ENCODE measurements at places on chromosomes 7 and 10.

GRCh38 chr10:66981361-66982052, 55.7 kb downstream of the LRRTM3 start:
- DNase-seq, result no peak

DNA sequence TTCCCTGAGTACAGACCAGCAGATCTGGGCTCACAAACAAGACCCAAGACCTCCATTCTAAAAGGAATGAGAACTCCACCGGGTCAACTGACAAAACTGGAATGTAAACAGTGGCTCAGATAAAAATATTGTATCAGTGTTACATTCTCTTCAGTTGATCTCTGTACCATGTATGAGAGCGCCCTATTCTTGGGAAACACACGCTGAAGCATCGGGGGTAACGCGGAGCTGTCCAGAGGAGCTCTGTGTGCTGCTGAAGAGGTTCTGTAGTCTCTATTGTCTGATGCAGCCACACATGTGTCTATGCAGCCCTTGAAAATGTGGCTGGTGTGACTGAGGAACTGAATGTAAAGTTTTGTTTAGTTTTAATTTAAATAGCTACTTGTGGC, 39.7 kb downstream of the HIPK2 start:
- no peak for DNase-seq

DNA sequence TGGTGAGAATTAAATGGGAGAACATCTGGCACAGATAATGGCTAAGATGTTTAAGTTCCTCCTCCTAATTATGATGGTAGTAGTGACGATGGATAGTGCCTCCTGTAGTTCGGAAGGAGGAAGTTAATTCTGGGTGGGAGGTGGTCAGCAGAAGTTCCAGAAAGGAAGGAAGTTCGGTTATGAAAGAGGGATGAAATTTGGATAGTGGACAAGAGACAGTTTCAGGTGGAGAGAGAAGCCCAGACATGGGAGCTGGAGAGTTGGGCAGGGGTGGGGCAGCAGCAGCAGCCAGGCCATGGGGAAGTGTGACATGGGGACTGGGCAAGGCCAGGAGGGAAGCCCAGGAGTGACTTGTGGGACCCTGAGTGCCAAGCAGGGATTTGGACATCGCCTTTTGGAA, 99.5 kb downstream of the CCNY start:
- DNase-seq, result no peak

GRCh38 chr7:41786944-41787343, 84.1 kb upstream of the INHBA start:
- no peak for DNase-seq

DNA sequence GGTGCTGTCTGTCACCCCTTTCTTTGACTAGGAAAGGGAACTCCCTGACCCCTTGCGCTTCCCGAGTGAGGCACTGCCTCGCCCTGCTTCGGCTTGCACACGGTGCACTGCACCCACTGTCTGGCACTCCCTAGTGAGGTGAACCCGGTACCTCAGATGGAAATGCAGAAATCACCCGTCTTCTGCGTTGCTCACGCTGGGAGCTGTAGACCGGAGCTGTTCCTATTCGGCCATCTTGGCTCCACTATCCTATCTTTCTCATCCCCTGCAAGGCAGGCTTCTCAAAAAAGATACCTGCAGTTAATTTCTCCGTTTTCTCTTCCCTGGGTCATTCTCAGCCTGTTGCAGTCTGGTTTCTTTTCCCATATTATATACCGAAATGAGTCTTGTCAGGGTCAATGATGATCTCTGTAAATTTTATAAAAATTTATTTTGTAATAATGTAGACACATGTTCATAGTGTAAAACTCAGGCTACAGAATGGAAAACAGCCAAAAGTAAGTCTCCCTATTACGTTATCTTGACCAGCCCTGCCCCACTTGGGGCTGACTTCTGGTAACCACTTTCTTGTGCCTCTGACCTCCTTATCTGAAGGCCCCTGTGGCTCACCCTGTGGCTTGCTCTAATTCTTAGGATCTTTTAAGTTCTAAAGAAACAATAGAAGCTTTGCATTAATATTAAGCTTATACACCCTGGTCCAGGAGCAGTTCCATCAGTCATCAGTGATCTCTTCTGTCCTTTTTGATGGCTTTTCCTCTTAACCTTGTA, 20.7 kb downstream of the BLVRA start:
- no peak for DNase-seq

DNA sequence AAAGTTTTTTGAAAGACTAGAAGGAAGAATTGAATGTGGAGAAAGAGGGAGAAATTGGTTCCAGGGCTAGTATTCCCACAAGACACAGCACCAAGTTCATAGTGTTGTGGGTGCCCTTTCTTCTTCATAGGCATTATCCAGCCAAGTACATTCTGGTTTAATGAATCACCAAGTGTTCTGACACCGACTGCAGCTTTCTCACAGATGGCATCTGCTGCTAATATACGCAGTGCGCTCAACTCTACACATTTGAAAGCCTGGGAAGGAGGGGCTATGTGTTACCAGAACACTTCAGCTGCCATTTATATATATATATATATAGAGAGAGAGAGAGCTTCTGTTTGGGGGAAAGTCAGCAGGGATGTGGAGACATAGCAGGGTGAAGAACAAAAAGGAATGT, 1168.4 kb downstream of the GATA3 start:
- DNase-seq, result no peak

DNA sequence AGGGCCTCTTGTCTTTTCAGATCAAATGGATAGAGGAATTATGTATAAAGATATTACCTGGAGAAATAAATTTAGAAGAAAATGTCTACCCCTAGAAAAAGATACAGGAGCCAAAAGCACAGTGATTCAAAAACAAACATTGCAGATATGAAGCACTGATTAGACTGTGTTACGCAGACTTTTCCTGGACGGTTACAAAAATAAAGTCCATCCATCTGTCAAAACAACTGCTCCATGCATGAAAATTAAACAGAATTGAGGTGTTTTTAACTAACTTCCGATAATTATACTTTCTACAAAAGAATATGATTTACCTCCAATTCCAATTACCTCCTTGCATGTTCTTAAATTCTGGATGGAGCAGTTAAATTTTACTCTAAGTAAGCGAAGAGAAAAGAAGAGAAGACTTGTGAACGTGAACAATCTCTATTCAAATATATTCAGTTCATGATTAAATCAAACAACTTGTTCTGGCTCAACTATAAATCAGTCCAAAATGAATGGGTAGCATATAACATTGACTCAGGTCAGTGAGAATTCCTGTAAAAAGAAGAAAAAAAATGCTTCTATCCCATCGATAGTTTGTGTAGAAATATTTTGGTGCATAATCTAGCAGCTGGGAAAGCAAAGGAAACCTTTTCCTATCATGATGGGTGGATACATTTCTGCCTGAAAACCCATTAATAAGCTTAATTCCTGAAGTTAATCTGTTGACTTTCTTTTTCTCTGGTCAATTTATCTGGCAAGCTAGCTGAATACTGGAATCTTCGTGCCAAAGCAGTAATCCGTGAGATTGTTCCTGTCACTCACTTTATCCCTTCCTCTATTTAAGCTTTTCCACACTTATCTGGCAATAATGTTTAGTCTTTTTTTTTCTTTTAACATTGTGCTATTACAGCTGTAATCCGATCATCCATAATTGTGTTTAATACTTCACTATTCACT, 80.4 kb downstream of the SEMA3A start:
- no peak for DNase-seq

- no peak for DNase-seq
Observed at GRCh38 chr7:10128748-10129147, 844.9 kb upstream of the PHF14 start.
